ENCODE measurements at places on chromosomes 3 and 15. TPM values are rescaled to one million over a fixed set of nuclear protein-coding genes. Genes with fewer than 3 reads are reported as not detected.

The RTP1 gene
- polyA plus RNA-seq: not detected

GRCh38 chr3:34012102-34012461 lies 213.7 kb downstream of the PDCD6IP start:
- DNase-seq: no peak

DNA sequence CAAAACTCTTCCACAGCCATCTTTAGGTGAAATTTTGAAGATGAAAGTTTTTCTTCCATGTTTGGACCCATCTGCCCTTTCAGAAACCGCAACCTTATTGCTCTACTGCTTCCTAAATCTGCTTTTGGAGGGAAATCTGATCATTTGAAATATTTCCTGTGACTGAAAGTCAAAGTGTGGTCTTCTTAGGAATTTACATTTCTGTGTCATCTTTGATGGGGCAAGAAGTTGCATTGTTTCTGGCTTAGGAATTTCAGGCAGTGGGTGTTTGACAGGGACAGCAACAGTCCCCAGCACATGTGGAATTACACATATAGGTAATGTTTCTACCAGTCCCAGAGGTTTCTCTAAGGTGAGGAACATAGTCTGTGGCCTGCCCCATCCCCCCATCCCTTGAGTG lies 5.3 kb upstream of the TYRO3 start:
- DNase-seq: no peak

DNA sequence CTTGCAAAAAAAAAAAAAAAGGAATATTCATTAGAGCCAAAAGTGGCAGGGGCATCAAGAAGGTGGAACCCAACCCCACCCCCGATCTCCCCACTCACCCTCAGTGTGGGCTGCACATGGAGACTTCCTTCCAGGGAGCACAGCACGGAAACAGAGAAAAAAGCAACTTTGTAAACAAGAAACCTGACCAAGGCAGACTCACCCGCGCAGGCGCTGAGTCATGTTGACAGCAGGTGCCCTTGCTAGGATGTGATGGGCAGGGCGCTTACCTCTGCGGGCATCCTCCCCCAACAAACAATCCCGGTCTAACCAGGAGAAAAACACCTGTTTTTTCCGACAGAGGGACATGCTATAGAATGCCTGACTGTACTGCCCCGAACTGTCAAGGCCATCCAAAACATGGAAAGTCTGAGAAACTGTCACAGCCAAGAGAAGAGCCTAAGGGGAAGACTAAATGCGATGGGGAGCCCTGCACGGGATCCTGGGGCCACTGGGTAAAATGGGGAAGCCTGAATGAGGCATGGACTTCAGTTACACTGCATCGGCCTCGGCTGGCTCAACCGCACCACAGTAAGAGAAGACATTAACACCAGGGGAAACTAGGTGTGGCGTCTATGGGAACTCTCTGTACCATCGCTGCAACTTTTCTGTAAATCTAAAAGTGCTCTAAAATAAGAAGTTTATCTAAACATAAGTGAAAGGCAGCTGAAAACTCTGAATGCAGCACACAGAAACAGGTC lies 66.7 kb upstream of the GATA2 start:
- no peak for DNase-seq

- DNase-seq: no peak
These were observed 246.0 kb upstream of the LRRN1 start for GRCh38 chr3:3553236-3553635.

DNA sequence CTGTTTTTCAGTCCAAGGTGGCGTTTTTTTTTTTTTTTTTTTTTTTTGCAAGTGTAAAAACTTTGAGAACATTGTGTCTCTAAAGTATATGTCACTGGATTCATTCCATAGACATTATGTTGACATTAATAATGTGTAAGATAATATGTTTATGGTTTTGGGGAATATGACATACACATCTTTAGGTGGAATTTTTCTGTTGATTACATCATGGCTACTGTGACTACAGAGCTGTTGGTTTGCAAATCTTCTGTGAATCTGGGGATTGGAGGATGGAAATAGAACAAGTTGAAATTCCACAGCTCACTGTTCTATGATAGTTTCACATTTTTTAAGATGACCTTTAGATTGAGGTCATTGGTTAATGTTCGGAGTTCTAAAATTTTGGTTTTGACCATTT lies 24.4 kb upstream of the PLSCR2 start:
- DNase-seq: no peak

The PLA2G4D gene
- 0.18 TPM for polyA plus RNA-seq

DNA sequence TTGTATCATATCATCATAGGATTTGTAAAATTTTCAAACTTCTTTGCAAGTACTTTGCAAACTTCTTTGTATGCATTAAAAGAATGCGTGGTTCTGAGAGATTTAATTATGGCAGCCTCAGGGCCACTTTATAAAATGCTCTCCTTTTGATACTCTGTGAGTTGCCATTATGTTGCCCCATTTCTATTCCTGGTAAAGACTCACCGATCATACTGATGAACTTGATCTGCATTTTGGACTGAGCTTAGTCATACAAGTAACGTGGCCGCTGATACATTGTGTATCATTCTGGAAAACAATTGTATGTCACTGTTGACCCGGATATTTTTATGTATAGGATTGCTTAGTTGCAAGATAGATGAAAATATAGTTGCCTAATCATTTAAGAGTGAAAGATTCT lies 38.8 kb downstream of the AKAP13 start:
- DNase-seq: no peak

- no peak for DNase-seq
These were observed 921.4 kb downstream of the MCTP2 start for GRCh38 chr15:95152741-95153140.

DNA sequence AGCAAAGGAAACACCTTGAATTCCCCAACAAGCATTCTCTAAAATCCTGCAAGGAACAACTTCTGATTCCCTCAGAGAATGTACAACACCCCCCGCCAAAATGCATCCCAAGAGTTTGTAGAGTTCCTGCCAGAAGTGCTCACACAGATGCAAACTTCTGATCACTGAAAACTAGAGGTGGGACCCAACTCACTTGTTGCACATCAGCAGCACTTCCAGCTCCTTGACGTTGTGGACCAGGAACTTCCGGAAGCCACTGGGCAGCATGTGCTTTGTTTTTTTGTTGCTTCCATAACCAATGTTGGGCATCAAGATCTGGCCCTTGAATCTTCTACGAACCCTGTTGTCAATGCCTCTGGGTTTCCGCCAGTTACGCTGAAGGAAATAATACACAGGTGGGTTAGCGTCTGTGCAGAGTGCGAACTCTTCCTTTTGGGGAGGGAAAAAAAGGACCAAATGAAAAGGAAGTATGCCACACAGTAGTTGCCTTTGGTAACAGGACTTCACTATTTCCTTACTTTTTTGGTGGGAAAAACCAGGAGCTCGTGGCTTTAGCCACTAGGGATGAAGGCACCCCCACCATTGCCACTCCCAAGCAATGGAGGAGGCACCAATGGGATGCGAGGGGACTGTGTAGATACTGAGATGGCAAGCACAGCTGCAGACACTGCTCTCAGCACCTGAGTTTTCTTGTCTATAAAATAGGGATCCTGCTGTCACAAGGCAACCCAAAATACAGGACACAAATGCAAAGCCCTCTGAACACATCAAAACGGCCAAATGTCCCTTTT lies 2.0 kb downstream of the RPL32 start:
- no peak for DNase-seq

The TCF12 gene
- polyA plus RNA-seq: 160 TPM

The DAZL gene
- polyA plus RNA-seq: not detected

The THBS1 gene
- polyA plus RNA-seq: 176 TPM

- no peak for DNase-seq
These were observed 11.8 kb upstream of the MEIS2 start for GRCh38 chr15:37112171-37112570.

- DNase-seq: no peak
These were observed 496.1 kb downstream of the FOXP1 start for GRCh38 chr3:71087143-71088018.

DNA sequence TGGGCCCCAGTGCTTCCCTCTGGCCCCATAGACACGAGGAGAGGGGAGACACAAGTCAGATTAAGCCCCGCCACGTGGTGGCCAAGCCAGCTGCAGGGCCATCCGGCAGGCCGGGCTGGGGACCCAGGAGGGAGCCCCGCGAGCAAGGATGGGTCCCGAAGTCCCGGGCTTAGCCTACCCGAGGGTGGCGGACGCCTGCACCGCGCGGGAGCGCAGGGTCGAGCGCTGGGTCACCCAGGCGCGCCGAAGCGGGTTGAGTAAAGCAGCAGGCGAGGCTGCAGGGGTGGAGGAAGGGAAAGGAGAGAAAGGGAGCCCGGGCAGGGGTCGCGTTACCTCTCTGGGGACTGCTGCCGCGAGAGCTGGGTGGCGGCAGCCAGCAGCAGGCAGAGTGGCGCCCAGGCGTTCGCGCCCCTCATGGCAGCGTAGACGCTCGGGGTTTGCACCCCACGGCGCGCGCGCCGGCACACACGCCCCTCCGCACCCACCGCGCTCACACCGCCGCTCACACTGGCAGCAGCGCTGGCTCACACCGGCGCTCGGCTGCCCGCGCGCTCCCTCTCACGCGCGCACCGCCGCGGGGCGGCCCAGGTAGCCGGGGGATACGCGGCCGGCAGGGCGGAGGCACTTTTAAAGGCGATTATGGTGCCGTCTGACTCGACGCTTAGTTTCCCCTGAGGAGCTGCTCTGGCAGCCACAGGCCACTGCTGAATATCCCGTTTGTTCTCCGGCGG lies at the start of gene PCOLCE2:
Gene PCOLCE2 (minus strand): TSS at position 603 of the 731 bp plus-strand sequence. CDS start 187 bp downstream, at position 416.
- DNase-seq: no peak

- DNase-seq: no peak
These were observed 22.8 kb upstream of the ELP6 start for GRCh38 chr3:47536221-47536891.

GRCh38 chr3:180284331-180285110 lies 247.8 kb upstream of the PEX5L start:
- no peak for DNase-seq

The SPATA12 gene
- not detected for polyA plus RNA-seq

DNA sequence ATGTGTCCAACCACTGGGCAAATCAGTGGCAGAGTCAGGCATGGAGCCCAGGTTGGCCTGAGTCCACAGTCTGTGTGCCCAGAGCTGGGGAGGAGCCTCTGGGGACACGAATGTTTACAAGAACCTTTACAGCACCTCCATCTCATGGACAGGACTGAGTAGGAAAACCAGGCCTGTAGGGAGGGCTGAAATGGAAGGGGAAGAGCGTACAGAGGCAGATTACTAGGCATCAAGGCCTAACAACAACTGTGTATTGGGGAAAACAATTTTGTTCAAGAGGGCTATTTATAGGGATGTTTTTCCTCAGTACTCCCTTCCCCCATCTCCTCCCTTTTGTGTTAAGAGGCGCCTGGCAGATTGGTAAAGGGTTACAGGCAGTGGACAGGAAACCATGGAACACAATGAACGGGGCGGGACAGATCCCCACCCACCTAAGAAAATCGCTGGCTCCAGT lies 15.1 kb upstream of the ARHGAP31 start:
- DNase-seq: no peak

The RGMA gene
- polyA plus RNA-seq: 13.3 TPM

- no peak for DNase-seq
These were observed 28.4 kb downstream of the RASGRP1 start for GRCh38 chr15:38536201-38536676.

GRCh38 chr3:175404621-175405020 lies 545.5 kb downstream of the NAALADL2 start:
- DNase-seq: no peak

The NTRK3 gene
- 11.5 TPM for polyA plus RNA-seq

The FAIM gene
- polyA plus RNA-seq: 27.1 TPM

- no peak for DNase-seq
These were observed 168.2 kb downstream of the CLSTN2 start for GRCh38 chr3:140103166-140103565.
